EH (cell line): ENCODE measurements at places on chromosomes 3 and 15.

- no peak for DNase-seq
Observed at GRCh38 chr3:37988931-37989525, 1.6 kb upstream of the VILL start.

DNA sequence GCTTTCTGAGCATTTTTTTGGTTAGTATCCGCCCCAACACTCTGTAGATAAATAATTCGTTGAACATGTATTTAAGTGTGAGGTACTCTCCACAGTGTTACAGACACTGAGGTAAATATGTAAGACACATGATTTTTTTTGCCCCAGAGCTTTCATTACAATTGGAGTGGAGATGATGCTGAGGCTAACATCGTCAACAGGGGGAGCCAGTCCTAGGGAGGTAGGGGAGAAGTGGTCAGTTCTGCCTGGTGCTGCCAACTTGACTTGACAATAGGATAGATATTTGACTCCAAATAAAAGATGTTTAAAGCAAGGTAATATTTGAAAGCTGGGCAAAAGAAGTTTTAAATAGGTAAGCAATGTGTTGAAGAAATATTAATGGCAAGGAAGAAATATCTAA lies 295.7 kb downstream of the UNC13C start:
- no peak for DNase-seq

- DNase-seq = peak; percentile 6
Observed at GRCh38 chr3:184872200-184872599, 60.2 kb downstream of the VPS8 start.

GRCh38 chr3:182692695-182693094 lies 100.6 kb upstream of the ATP11B start:
- DNase-seq = no peak

GRCh38 chr3:37624276-37624675 lies 237.4 kb upstream of the CTDSPL start:
- no peak for DNase-seq
